ENCODE measurements at places on chromosomes 1 and 21. TPM values are rescaled to one million over a fixed set of nuclear protein-coding genes. Genes with fewer than 3 reads are reported as not detected.

Gene C1orf141
- total RNA-seq = not detected

Gene CCT8
- 73.8 TPM for total RNA-seq

Gene CYP4Z1
- 3.5 TPM for total RNA-seq

Gene BRINP3
- total RNA-seq = 0.40 TPM

Gene AADACL3
- not detected for total RNA-seq

Gene DCDC2B
- total RNA-seq = not detected

Gene ZNF648
- 0.53 TPM for total RNA-seq

Gene MUTYH
- total RNA-seq = 37.5 TPM

GRCh38 chr1:184836141-184836540 lies 81.5 kb upstream of the EDEM3 start:
- DNase-seq = no peak

GRCh38 chr1:24899581-24900485 lies 30.2 kb downstream of the RUNX3 start:
- DNase-seq = peak; percentile 10

DNA sequence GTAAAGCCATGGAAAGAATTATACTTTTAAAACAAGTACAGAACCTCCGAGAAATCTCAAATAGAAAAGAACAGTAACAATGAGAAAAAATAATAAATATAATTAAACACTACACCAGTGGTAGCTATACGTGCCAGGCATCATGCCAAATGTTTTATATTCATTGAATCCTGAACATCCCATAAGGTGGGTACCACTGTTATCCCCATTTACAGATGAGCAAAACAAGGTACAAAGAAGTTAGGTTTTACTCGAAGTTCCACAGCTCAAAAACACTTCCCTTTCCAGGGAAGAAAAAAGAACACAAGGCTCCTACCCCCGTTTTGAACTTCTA lies 33.4 kb downstream of the JAK1 start:
- no peak for DNase-seq

DNA sequence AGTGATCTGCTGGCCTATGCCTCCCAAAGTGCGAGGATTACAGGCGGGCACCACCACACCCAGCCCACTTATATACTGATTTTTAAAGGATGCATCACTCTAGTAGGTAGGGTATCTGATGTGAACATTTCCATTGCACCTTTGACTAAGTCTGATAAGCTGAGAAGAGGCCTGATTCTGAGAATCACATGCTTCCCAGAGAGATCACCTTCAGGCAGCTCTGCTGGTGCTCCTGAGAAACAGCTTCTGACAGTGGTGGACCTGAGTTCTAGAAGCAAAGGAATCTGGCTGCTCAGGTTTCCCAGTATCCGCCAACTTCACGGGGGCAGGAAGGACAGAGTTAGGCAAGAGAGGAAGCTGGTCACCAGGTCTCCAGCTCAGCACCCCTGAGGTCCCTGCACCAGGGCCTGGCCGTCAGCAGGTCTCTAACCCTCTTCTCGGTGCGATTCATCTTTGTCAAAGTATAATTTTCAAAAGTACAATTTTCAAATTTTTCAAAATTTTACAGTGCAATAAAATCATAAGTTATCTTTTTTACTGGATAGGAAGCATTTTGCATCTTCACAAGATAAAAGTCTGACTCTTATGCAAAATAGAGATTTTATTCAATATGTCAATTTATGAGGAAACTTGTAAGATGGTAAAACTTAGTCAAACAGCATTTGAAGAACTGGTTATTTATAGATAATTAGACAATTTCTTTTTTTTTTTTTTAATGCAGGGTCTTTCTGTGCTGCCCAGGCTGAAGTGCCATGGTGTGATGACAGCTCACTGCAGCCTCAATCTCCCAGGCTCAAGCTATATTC lies 25.8 kb upstream of the MPZL1 start:
- no peak for DNase-seq

DNA sequence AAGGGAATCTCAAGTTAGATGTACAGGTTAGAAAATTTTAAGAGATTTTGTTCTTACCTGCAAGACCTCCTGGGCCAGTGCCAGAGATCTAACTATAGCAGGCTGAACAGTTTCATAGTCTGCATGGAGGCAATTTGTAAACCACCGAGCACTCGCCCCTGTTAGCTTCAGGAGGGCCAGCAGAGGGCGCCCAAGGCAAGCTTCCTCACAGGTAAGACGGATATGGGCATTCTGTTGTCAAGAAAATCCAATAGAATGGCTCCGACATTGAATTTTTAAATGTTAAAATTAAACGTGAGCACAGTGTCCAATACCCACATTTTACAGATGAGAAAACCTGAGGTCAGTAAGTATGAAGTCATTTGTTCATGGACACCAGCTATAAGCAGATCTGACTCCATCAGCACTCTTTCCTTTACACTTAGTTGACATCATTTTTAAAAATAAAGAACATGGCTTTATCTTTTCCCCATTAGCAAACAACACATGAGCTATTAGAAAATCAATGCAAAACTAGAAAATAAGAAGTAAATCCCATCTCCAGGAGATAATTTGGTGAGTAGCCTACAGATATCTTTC lies 2.2 kb downstream of the REG4 start:
- peak; percentile 84 for DNase-seq

DNA sequence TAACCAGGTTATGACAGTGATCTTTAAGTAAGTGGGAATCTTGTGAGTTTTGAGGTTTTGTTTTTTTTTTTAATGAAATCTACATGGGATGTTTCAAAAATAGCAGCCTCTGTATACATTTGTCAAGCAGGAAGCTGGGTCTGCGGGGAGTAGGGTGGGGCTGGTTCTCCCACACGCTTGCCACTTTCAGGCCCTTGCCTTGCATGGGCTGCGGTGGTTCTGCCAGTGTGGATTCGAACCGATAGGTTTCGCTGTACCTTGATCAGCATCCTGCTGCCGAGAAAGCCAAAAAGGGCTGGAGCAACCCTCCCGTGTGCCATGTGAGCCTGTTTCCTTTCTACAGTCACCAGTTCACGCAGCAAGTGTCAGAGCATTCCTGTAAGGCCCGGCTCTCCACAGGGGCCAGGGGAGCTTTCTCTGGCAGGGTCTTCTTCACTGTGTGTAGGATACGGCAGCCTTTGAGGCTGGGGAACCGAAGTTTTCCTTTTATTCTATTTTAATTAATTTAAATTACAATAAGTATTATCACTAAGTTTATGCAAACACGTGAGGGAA lies 79.2 kb upstream of the SAMD11 start:
- no peak for DNase-seq

DNA sequence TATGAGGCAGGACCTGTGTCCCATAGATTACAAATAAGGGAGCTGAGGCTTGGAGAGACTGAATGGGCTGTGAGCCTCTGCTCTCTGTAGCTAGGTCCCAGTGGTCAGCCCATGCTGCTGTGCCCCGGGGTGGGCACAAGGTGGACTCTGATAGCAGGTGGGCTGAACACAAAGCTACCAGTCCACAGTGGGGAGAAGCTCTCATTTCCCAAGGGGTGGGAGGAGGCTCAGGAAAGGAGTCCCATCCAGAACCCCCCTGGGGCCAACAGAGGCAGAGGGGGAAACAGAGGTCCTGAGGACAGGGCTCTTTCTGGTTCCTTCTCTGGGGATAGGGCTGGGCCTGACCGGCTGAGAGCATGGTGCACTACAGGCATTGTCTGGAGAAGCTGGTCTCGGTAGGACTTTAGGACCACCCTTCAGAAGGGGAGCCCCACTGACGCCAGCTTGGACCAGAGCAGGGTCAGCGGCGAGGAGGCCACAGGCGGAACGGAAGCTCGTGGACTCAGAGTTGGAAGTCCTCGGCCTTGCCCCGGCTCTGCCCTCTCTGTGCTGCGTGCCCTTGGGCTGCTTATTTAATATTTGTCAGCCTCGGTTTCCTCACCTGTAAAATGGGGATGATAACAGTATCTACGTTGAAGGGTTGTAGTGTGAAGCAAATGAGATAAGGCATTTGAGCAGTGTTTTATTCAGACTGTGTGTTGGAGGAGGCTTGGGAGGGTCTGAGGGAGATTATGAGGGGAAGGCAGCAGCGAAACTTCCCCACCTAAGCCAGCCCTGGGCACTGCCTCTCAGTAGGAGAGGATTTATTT lies 26.6 kb downstream of the SDE2 start:
- DNase-seq = no peak

DNA sequence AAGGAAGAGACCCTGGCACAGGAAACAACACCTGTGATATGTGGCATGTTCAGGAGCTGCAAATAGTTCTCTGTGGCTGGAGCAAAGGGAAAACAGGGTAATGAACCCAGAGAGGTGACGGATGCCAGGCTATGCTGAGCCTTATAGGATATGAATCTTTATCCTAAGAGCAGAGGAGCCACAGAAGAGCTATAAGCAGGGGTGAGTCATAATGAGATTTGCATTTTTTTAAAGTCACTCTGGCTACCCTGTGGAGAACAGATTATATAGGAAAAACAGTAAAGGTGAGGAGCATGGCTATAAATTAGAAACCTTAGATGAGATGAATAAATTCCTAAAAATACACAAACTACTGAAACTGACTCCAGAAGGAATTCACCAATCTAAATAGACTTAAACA lies 12.8 kb upstream of the MPL start:
- no peak for DNase-seq

GRCh38 chr1:65955503-65955902 lies 162.8 kb downstream of the PDE4B start:
- DNase-seq = no peak

- DNase-seq = peak; percentile 51
Observed at GRCh38 chr1:203038217-203038741, 12.0 kb downstream of the PPFIA4 start.

DNA sequence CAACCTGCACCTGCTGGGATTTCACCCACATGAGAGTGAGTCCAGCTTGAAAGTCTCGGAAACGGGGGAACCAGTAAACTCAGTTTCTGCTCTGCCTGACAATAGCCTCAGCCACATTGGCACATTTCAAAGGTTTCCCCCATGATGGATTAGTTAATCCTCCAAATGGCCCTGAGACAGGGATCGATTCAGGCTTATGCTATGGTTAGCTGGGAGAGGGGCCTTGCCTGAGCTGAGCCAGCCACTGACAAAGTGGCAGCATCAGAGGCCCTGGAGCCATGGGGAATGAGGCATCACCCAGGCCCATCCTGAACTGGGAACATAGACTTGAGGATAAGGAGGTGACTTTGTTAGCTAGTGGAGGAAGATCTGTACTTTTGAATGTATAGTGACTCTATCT lies 2.9 kb upstream of the CLSTN1 start:
- no peak for DNase-seq

DNA sequence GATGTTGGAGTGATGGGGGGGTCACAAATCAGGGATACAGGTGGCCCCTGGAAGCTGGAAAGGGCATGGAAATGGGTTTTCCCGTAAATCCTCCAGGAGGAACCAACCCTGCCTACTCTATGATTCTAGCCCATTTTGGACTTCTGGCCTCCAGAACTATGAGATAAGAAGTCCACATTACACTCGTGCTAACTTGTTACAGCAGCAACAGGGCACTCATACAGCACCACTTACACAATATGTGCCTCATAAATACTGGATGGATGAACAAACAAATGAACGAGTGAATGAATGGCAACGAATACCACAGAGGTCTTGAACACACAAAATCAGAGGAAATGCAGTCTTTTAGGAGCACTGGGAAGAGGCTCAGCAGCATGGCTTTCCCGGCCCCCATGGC lies 531.3 kb downstream of the NPHP4 start:
- DNase-seq = no peak

DNA sequence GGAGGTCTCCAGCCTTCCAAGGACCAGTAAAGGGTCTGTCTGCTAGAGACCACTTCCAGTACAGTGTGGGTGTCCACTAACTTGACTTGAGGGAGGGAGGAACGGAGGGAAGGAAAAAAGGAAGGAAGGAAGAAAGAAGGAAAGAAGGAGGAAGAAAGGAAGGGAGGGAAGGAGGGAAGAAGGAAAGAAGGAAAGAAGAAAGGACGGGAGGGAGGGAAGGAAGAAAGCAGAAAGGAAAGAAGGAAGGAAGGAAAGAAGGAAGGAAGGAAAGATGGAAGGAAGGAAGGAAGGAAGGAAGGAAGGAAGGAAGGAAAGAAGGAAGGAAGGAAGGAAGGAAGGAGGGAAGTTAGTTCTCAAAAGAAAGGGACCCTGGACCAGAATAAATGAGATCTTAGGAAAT lies 26.8 kb upstream of the HSD3B1 start:
- no peak for DNase-seq

DNA sequence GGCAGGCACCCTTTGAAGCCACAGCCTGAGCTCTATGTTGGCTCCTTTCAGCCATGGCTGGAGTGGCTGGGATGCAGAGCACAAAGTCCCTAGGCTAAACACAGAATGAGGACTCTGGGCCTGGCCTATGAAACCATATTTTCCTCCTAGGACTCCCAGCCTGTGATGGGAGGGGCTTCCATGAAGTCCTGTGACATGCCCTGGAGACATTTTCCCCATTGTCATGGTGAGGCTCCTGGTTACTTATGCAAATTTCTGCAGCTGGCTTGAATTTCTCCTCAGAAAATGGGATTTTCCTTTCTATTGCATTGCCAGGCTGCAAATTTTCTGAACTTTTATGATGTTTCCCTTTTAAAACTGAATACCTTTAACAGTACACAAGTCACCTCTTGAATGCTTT lies 61.3 kb downstream of the VCAM1 start:
- no peak for DNase-seq

GRCh38 chr1:239262538-239262937 lies 123.8 kb upstream of the CHRM3 start:
- DNase-seq = no peak

- peak; percentile 61 for DNase-seq
Observed at GRCh38 chr1:1629430-1630190, 2.4 kb upstream of the MMP23B start.

DNA sequence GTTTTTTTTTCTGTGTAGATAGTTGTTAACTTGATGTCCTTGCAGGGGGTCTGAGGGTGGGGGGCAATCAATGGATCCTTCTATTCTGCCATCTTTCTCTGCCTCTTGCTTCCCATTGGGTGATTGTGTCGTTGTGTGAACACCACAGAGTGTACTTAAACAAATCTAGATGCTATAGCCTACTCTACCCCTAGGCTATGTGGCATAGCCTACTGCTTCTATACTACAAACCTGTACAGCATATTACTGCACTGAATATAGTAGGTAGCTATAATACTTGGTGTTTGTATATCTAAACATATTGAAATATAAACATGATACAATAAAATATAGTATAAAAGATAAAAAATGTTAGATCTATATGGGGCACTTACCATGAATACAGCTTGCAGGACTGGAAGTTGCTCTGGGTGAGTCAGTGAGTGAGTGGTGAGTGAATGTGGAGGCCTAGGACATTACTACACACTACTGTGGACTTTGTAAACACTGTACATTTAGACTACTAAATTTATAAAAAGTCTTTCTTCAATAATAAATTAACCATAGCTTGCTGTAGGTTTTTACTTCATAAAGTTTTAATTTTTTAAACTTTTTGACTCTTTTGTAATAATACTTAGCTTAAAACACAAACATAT lies 105.4 kb downstream of the CENPF start:
- no peak for DNase-seq

DNA sequence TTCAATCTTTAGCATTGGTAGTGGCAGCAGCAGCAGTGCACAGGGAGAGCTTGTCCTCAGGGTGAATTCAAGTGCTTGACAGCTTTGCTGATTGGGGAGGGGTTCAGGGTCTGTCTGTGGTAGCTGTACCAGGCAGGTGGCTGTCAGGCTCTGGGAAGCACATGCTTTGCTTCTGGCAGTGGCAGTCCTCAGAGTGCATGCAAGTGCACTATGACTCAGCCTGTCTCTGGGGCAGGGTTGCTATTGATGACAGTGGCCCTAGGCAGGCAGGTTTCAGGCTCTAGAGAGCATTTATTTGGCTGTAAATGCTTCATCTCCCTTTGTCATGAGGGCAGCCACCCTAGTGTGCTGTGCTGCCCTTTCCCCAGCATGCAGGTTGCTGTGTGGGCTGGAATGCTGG lies 251.9 kb upstream of the LRRC7 start:
- no peak for DNase-seq

All from sciatic nerve (tissue), 2 donors.